ENCODE measurements at places on chromosomes 3 and 15. TPM values are rescaled to one million over a fixed set of nuclear protein-coding genes. Genes with fewer than 3 reads are reported as not detected.

BCL2A1 gene
- total RNA-seq = 14.1 TPM

ARPP21 gene
- total RNA-seq = not detected

- H3K4me1 ChIP-seq = no peaks in the 10 kb centered on the region
- peaks cover 21% of the 10 kb centered on the region for H3K27me3 ChIP-seq
- no peak overlapping the region for H3K27ac ChIP-seq
- DNase-seq = no peak
- no peaks in the 10 kb centered on the region for H3K36me3 ChIP-seq
Observed at GRCh38 chr3:122929188-122930062, 98.1 kb downstream of the SEMA5B start.

DNA sequence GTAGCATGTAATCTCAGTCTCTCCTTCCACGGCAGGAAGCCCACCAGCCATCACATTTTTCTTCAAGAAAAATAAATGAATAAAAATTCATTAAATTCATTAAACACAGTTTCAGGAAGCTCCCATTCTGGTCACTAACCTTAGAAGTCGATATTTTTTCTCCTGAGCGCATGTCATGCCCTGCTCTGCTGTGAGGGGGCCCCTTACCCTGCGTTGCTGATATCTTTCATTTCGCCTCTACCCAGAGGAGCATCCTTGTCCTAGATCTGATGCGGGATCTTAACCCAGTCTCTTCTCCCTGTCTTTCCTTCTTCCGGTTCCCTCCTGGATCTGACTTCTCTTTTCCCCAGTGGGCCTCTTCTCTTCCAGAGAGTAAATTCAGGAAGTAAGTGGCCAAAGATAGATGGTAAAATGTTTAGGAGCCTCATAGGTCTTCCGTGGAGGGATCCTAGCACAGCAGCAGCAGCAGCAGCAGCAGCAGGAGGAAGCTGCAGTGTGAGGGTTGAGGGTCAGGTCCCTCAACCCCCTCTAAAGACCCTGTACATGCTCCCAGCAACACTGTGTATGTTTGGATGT, 1.4 kb upstream of the ILDR1 start:
- no peak for DNase-seq
- no peak overlapping the region for H3K4me3 ChIP-seq
- peaks cover 22% of the 10 kb centered on the region for H3K4me1 ChIP-seq
- H3K27ac ChIP-seq = no peak overlapping the region
- peaks cover 24% of the 10 kb centered on the region for H3K27me3 ChIP-seq

DNA sequence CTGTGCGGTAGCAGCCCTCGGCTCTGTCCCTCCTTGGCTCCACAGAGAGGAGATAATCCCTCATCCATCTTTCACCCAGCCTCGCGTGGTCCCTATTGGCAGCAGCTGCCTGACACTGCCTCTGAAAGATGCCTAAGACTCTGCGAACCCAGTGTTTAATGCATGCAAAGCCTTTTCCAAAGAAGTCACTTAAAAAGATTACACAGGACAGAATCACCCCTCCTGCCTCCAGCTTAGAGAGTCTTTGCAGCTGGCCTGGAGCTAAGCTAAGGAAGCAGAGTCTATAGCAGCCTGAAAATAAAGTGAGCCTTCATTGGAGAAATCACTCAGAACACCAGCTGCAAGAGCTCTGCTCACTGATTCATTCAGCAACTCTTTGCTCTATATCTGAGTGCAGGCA, 247.2 kb downstream of the SHQ1 start:
- no peaks in the 10 kb centered on the region for H3K4me1 ChIP-seq
- H3K4me3 ChIP-seq = no peak overlapping the region
- no peak for DNase-seq
- no peak overlapping the region for H3K27ac ChIP-seq
- H3K27me3 ChIP-seq = peaks cover 1% of the 10 kb centered on the region

DNA sequence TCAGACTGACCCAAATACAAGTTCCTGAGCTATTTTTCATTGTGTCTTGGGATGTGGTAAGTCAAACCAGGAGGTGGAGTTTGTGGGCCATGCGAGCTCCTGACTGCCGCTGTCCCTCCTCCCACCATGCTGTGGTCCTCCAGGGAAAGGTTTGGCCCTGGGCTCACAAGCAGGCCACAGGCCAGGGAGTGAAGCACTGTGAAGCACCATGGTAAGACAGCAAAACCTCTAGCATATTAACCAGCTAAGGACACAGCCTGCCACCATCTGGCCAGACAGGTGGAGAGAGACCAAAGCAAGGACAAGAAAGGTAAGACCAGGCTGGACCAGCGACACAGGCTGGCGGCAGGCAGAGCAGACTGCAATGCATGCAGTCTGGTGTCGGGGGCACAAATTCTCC, 15.3 kb downstream of the RAB43 start:
- H3K36me3 ChIP-seq = peaks cover 33% of the 10 kb centered on the region
- no peak overlapping the region for H3K27ac ChIP-seq
- H3K27me3 ChIP-seq = no peaks in the 10 kb centered on the region

DNA sequence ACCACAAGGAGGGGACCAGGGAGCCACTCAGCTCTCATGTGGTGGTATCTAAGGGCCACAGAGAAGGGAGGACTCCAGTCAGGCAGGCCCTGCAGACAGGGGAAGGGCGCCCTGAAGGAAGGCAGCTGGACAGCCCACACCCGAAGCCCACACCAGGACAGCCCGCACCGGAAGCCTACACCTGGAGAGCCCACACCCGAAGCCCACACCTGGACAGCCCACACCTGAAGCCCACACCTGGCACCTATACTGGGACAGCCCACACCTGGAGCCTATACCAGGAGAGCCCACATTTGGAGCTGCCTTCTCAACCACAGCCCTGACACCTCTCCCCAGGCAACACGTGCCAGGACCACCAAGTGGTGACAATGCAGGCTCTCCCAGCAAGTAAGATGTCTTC, 11.7 kb downstream of the TPRA1 start:
- H3K36me3 ChIP-seq = peaks cover 4% of the 10 kb centered on the region
- H3K4me3 ChIP-seq = no peak overlapping the region
- no peak overlapping the region for H3K27ac ChIP-seq
- H3K4me1 ChIP-seq = peaks cover 8% of the 10 kb centered on the region
- H3K27me3 ChIP-seq = no peaks in the 10 kb centered on the region
- no peak for DNase-seq

Data from activated CD4-positive, alpha-beta memory T cell treated with anti-CD3 and anti-CD28 coated beads, Interleukin-2, amount 10 ng/mL, durations not matched to agents 7 days and 5 days (primary cell).